ENCODE measurements at places on chromosomes 3 and 15.

GRCh38 chr3:146884296-146884695, 279.1 kb upstream of the PLSCR5 start:
- no peak for DNase-seq

GRCh38 chr3:124587053-124587408, 143.2 kb upstream of the UMPS start:
- no peak for DNase-seq

DNA sequence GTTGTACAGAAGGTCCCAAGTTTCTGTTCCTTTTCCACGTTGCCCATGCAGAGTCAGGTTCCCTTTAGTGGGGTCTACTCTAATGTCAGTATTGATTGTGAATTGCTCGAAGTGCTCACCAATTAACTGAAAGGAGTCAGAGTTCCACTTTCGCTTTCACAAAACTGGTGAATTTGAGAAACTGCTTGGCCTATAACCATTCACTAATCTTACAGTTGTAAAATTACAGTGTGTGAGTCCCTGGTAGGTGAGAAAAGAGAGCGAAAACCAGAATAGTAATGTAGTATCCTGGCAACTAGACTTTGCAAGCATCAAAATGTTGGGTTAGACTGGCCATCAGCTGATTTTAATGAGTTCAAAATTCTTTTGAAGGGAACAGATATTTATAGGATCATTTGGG, 237.5 kb upstream of the CHRM5 start:
- DNase-seq: no peak

DNA sequence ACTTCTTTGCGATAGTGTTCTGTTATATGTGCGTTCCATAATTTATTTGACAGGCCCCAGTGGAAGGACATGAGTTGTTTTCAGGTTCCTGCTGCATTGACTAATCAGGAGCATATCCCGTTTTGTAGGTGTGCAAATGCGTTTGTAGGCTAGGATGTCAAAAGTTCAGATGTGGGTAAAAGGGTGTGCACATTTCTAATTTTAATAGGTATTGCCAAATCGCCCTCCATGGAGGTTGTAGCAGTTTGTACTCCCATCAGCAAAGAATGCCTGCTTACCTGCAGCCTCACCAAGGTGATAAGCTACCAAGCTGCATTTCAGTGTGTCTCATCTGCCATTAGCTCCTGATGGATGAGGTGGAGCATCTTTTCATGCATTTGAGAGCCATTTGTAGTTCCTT, 36.3 kb downstream of the KLF13 start:
- DNase-seq: no peak

GRCh38 chr15:48176957-48177356, 1.1 kb downstream of the MYEF2 start:
- DNase-seq: no peak

DNA sequence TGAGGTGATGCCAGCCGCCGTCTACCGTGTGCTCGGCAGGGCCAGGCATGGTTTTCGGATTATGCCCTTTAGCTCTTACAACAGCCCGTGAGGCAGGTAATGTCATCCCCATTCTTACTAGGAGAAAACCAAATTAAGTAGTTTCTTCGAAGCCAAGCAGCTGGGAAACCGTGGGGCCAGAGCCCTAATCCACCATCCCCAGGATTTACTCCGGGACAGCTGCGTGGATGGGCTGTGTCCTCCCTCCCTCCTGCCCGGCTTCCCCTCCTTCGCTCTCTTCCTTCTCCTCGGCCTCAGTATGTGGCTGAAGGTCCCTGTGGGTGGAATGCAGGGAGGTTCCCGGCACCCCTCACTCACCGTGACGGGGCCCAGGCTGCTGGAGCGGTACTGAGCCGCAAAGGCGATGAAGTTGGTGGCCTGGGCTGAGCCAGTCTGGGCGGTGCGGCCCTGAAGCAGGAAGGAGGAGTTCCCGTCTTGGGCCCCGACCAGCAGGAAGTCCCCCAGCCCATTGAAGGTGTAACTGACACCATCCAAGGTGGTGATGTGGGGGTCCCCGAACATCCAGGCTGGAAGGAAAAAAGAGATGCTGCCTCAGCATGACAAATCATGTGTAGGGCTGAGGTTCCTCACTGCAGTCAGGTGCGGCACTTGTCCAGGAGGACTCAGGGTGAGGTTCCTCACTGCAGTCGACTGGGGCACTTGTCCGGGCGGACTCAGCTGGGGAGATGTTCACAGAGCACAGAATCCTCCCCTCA, 42.5 kb downstream of the MUC20 start:
- DNase-seq: peak; percentile 60

- DNase-seq: no peak
Observed at GRCh38 chr3:32083702-32084270, 22.6 kb upstream of the GPD1L start.

GRCh38 chr3:14467814-14468620, 65.6 kb downstream of the SLC6A6 start:
- peak; percentile 96 for DNase-seq

DNA sequence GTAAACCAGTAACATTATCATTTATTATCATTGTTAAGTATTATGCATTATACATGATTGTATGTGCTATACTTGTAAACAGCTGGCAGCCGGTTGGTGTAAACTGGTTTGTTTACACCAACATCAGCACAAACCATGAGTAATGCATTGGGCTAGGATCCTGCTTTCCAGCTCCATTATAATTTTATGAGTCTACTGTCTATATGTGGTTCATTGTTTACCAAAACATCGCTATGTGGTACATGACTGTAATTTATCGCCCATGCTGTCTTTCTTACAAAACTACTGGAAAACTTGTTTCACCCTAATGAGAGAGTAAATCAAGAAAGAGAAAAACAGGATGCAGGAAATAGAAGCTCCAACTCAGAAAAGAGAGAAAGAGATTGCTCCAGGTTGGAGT, 224.8 kb upstream of the CBLB start:
- DNase-seq: no peak
